Stimulated activated CD8-positive, alpha-beta memory T cell treated with anti-CD3 and anti-CD28 coated beads, Interleukin-7, amount 100 ng/mL, for 48 hours (primary cell): ENCODE measurements at places on chromosomes 5 and 9.

GRCh38 chr5:95591490-95591901, 28.4 kb upstream of the GPR150 start:
- DNase-seq = no peak

- no peak for DNase-seq
Observed at GRCh38 chr9:131422241-131422792, 28.4 kb downstream of the PRRC2B start.

DNA sequence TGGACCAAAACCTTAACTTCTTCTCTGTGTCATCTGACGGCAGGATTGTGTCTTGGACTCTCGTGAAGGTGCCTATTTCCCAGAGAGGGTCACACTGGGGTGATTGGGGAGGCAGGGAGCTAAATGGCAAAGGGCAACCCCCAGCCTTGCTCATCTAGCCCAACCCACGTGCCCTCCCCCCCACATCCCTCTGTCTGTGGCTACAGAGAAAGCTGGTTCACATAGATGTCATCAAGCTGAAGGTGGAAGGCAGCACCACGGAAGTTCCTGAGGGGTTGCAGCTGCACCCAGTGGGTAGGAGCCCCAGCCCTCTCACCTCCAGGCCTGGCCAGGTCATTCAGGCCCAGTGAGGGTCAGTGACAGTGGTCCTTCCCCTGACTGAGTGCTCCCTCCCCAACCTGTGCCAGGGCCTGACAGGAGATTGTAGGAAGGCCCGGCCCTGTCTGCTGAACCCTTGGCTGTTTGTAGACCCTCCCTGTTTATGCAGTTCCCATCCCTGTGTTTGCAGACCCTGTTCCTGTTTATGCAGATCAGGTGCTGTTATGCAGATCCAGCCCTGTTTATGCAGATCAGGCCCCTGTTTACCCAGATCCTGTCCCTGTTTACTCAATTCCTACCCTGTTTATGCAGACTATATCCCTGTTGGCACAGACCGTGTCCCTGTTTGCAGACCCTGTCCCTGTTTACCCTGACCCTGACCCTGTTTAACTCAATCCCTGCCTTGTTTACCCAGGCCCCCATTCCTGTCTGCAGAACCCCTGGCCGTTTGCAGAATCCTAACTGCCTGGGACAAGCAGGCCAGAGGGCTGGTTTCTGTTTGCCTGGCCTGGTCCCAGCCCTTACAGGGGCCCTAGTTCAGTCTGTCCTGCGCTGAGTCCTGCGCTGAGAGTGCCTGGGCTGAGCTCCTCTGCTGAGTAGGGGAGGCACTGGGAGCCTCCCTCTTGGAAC, 10.4 kb downstream of the ENHO start:
- DNase-seq = no peak

GRCh38 chr5:126720369-126720768, 56.6 kb upstream of the LMNB1 start:
- no peak for DNase-seq

GRCh38 chr9:17813798-17814197, 234.9 kb downstream of the SH3GL2 start:
- no peak for DNase-seq

DNA sequence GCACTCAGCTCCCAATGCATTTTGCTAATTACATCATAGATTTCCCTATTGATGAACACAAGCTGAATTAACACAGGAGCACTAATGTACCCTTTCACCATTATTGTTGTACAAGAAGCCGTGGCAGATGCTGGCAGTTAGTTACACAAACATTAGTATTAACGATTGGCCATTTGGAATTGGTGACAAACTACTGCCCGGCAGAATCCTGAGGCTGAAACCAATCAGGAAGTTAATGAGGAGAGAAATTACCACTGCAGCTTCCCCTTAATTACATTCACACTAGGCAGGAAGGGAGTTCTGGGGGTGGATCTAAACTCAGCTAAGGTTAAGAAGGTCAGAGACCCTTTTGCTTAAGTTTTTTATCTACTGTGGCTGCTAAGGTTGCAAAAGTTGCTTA, 9.6 kb upstream of the DMRT3 start:
- DNase-seq = no peak

DNA sequence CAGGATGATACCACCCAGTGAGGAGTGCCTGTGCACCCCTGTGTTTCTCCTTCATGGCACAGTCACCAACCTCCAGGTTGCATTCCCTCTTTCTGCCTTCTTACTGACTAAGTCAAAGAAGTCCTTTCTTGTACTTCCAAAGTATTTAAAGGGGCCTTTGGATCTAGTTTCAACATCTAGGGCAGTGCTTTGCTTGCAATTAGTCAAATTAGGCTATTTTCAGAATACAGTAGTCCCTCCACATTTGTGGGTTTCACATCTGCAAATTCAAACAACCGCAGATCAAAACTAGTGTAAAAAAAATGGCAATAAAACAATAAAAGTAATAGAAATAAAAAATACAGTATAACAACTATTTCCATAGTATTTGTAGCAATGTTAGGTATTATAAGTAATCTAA, 333.9 kb upstream of the SEMA6A start:
- DNase-seq = no peak

DNA sequence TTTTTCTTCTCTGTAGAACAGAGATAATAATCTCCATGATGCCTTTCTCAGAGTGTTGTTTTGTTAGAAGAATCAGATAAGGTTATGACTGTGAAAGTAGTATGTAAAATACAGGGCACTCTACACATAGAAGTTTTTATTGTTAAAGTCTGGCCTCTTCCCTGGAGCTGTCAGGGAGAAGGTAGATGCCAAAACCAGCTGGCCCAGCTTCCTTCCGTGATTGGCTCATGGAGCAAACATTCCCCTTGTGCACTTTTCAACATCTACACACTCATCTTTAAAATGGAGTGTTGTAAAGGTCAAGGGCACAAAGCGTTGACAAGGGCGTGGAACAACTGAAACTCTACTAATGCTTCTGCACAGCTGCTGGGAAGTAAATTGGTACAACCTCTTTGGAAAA, 7.4 kb upstream of the RNF183 start:
- no peak for DNase-seq

GRCh38 chr5:127601111-127601510, 47.8 kb upstream of the CTXN3 start:
- DNase-seq = no peak

DNA sequence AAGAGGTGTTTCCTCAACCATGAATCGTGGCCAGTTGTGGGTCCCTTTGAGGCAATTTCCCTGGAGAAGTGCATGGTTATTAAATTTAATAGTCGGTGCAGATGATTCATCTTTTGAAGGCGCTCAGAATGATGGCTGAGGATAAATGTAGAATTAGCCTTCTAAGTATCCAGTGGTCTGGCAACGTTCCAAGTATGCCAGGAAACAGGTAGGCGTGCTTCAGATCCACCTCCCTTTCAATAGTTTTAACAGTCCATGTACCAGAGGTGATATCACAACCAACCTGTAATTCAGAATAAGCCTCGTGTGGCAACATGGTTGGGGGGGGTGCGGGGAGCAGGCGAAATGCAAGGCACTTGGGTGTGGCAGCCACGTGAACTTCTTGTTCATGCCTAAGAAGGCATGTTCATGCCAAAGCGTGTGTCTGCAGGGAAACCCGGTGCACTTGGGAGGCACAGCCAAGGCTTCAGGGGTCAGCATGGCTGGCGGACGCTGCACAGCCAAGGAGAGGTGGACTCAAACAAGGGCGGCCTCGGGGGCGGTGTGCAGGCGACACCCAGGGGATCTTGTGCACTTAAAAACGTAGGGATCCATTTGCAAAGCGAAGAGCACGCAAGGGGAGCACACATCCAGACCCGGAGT, 5.2 kb upstream of the NKD2 start:
- no peak for DNase-seq

GRCh38 chr5:116237917-116238500, 153.2 kb downstream of the COMMD10 start:
- no peak for DNase-seq
